NCI-H524 treated with DMSO at 0.1 percent for 48 hours (cell line): ENCODE measurements at places on chromosomes 3 and 15.

DNA sequence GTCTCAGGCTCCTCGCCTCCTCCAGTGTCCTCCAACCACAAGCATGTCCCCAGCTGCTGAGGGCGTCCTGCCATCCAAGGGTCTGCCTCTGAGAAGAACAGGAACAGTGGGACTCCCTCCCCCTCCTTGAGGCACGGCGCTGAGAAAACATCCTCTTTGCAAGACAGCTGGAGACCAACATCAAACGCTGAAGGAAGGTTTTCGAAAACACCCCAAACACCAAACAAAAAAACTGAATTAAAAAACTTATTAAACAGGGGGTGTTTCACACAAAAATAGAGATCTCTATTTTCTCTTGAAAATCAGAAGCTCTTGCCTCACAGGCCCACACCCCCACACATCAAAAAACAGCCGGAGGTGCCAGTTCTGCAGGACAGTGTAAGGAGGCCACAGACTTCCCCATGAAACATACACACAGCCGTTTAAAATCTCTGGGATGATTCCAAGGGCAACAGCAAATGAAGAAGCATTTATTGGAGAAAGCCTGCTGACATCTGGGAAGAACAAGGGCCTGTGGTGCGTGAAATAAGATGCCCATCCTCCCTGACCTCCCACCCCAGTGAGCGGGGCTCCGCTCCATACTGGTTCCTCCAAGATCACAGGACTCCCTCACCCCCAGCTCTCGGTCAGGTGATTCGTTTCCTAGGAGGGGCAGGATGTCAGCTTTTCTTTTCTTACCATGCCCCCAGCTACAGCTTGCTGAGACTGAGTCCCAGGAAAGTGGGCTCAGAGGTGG is 71.3 kb downstream of the NUP210 start:
- no peak for DNase-seq

DNA sequence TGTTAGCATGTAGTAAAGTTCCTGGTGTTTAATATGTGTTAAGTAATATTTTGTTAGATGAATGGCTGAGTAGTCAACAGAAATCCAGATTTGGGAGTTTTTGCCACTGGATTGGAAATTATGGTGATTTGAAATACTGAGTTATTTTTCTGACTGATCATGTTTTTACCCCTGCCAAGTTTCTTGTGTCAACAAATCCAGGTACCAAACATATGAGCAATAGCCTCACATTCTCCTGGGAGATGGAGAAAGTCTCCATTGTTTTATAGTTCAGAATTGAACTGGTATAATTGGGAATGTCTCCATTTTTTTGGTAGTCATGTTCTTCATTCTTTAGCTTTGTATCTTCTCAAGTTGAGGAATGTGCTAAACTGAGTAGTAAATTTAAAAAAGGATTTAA is 767.2 kb upstream of the LMCD1 start:
- DNase-seq: no peak

GRCh38 chr3:8929860-8930259 is 33.4 kb downstream of the RAD18 start:
- DNase-seq: no peak

DNA sequence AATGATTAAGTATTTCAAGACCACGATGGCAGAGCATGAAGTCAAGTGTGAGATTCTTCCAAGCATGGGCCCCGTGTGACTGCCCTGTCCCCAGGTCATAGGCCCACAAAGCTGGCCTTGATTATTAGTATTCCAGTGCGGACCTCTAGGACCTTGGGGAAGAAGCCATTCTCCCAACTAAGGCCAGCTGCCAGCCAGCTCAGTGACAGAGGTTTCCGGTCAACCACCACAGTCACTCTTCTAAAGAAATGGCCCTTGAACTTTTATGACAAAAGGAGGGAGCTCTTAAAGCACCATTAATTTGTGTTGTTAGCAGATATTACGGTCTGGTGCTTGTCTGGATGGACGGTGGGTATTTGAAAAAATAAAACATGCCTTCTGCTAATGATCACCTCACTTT is 28.0 kb downstream of the FAM3D start:
- no peak for DNase-seq

GRCh38 chr15:99408236-99409096 is 157.2 kb downstream of the LRRC28 start:
- no peak for DNase-seq
